Colonic mucosa (tissue), 4 donors: ENCODE measurements at places on chromosomes 16 and 17. TPM values are rescaled to one million over a fixed set of nuclear protein-coding genes. Genes with fewer than 3 reads are reported as not detected.

- DNase-seq: no peak
Observed at GRCh38 chr17:61862105-61862574, 1.2 kb downstream of the BRIP1 start.

DNA sequence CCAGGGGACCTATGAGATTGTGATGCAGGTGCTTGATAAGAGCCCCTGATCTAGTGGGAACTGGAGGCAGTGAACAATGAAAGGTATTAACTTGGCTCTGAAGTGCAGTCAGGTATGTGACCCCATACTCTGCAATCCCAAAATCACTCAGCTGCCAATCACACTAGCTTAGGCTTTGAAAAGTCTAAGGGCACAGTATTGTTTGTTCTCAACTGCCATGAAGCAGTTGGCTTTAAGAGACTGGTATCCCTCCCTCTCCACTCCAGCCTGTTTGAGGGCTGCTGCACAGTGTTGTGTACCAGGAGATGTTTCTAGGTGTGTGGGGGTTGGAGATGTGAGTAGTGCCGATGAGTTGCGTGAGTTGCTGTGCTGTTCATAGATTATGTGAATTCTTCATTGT, 2.4 kb downstream of the YPEL2 start:
- DNase-seq: no peak

- DNase-seq: peak; percentile 99
Observed at GRCh38 chr16:1991948-1992703, 2.4 kb downstream of the SYNGR3 start.

DNA sequence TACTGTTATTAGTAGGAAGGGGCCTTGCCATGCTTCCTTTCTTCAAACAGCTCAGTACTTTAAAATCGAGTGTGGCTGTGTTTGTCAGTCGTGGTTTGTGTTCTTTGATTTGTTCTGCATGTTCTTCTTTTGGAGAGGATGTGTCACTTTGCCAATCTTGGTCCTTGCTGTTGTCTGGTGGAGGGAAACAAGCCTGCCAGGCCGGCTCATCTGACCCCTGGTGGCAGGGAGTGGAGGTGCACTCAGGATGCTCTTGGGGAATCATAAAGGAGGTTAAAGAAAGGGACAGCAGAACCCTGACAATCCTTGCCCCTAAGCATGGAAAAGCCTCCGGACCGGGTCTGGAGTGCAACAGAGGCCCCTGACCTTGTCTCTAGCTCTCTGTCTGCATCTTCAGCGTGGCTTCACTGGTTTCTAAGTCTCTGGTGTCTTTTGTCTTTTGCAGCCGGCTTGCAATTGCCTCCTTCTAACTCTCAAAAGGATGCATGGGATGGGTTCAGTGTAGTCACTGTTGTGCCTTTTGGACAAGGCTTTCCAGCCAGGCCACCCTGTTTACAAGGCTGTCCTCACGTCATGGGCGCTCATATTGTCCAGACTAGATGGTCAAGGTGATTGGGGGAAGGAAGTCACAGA, 135.8 kb downstream of the WWOX start:
- DNase-seq: peak; percentile 75

- peak; percentile 85 for DNase-seq
Observed at GRCh38 chr17:68456339-68457167, 743 bp downstream of the WIPI1 start.

GRCh38 chr16:66713076-66713475, 16.5 kb upstream of the CMTM4 start:
- DNase-seq: no peak

DNA sequence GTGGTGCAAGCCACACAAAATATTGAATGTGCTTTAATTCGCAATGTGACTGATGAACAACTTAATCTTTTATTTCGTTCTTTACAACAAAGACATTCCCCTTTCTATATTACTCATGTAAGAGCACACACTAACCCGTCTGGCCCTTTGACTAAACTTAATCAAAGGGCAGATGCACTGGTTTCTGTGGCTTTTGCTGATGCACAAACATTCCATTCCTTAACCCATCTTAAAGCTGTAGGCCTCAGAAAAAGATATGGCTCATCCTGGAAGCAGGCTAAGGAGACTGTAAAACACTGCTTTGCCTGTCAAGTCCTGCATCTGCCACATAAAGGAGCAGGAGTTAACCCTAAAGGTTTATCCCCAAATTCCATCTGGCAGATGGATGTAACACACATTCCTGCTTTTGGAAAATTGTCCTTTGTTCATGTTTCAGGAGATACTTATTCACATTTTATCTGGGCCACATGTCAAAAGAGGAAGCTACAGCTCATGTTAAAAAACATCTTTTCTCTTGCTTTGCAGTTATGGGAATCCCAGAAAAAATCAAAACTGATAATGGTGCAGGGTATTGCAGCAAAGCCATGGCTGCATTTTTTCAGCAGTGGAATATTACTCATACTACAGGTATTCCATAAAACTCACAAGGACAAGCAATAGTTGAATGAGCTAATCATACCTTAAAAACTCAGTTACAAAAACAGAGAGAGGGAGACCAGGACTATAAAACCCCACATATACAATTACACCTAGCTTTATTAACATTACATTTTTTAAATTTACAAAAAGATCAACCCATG, 137.2 kb downstream of the AHSP start:
- no peak for DNase-seq

KRT36 gene
- total RNA-seq: not detected

TPPP3 gene
- 12.3 TPM for total RNA-seq
